Activated CD4-positive, alpha-beta T cell treated with anti-CD3 and anti-CD28 coated beads, Interleukin-2, amount 10 ng/mL, durations not matched to agents 7 days and 5 days (primary cell): ENCODE measurements at places on chromosomes 12 and 14.

- no peak for DNase-seq
Measured at GRCh38 chr14:60506462-60506984, 2.4 kb upstream of the SIX6 start.

GRCh38 chr12:11727133-11727664, 77.7 kb downstream of the ETV6 start:
- DNase-seq: peak; percentile 72

GRCh38 chr14:64995291-64995690, 8.6 kb downstream of the FNTB start:
- no peak for DNase-seq

GRCh38 chr14:62053188-62053587, 291.0 kb downstream of the SNAPC1 start:
- no peak for DNase-seq

DNA sequence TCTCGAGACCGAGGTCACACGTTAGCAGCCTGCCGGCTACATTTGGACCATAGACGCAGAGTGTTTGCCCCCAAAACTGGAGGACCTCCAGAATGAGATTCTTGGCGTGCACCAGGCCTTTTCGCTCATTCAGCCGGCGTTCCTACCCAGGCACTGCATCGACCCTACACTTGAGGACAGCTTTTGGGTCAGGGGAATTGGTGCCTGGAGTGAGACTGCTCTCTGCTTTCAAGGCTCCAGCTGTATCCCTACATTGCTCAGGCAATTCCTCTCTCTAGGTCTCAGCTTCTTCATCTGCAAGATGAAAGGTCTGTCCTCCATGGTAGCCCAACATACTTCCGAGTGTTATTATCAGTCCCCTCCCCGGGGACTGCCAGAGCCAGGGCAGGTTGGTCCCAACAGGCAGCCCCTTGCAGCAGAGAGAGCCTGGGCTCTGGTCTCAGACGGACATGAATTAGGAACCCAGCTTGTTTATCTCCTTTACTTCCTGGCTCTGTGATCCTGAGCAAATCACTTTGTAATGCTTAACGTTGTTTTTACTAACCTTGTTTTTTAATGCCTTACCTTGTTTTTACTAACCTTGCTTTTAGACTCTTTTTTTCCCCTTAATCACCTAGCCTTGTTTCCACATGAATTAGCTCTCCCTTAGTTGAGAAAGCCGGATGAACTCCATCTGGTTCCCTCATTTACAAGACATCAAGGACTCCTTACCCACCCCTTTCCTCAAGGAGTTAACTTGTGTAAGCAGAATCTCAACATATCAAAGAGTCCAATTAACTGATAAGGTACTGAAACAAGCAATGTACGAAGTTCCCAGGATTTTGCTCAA, 892 bp downstream of the TCHP start:
- peak; percentile 11 for DNase-seq

GRCh38 chr12:120132863-120133385, 16.4 kb upstream of the RAB35 start:
- no peak for DNase-seq

DNA sequence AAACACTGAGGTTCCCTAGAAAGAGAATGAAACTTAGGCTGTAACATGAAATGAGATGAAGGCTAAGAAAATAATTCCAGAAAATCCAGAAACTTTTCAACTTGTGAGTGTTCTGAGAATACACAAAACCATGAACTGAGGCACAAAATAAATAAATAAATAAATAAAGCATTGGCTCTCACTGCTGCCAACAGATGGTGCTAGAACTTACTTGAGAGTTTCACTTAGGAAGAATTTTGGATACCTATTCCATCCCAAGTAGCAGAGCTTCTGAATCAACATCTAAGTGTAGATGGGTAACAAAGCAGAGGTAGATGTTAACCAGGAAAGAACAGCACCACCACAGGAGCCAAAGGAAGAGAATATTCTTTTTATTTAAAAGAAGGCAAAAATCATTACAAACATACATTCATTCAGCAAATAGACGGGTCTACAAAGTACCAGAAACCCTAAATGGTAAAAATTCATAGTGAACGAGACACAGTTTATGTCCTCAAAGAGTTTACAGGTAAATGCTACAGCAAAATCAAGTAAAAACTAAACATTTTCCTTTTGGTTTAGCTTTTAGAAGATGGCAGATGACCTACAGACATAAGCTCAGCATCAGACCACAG, 16.7 kb downstream of the EPS8 start:
- no peak for DNase-seq
